ENCODE measurements at places on chromosomes 6 and 20. TPM values are rescaled to one million over a fixed set of nuclear protein-coding genes. Genes with fewer than 3 reads are reported as not detected.

The LY6G6D gene
- not detected for total RNA-seq

The SCAF8 gene
- 47.0 TPM for total RNA-seq

The DUSP15 gene
- total RNA-seq, result 2.4 TPM

The CYP24A1 gene
- not detected for total RNA-seq

The CRISP3 gene
- total RNA-seq, result not detected

The TUBB2B gene
- 5.6 TPM for total RNA-seq

The SIRPD gene
- 0.42 TPM for total RNA-seq

The CFB gene
- total RNA-seq, result 141 TPM

The BTN1A1 gene
- total RNA-seq, result not detected

The CRYBG1 gene
- 12.7 TPM for total RNA-seq

The FOXQ1 gene
- total RNA-seq, result not detected

The NFKBIE gene
- total RNA-seq, result 5.4 TPM

The GSTA2 gene
- total RNA-seq, result not detected

DNA sequence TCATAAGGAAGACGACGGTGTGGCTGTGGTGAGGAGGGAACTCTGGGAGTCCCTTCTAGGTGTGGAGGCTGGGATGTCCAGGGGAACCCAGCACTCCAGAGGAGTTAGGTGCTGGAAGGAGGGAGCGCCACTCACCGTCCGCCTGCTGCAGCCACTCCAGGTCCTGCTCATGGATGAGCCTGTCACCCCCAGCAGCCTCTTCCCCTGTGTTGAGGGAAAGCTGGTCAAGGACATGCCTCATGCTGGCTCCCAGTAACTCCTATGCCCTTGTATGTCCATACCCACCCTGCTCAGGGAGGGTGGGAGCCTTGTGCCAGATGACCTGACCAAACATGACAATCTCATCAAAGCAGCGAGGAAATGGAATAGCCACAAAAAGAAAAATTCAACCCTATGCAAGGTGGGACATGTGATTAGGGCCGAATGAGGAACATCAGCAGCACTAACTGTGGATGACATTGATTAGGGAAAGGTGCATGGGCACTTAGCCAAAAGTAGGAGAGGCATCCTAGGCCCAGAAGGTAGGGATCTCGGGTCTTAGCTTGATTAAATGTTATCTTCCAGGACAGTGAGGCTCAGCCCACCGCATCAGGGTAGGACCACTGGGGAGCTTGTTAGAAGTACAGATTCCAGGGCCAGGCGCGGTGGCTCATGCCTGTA is 3.0 kb downstream of the DNPH1 start:
- no peak for DNase-seq
- no peak overlapping the region for H3K27ac ChIP-seq
- H3K4me1 ChIP-seq, result no peaks in the 10 kb centered on the region
- H3K4me3 ChIP-seq, result no peak overlapping the region

- H3K4me1 ChIP-seq, result no peaks in the 10 kb centered on the region
- peak overlapping the region; percentile 24 for H3K4me3 ChIP-seq
- H3K27me3 ChIP-seq, result no peaks in the 10 kb centered on the region
- H3K36me3 ChIP-seq, result no peaks in the 10 kb centered on the region
These were observed 6.2 kb downstream of the LINC00237 start for GRCh38 chr20:21099751-21100577.

- H3K27me3 ChIP-seq, result no peaks in the 10 kb centered on the region
- H3K4me1 ChIP-seq, result no peaks in the 10 kb centered on the region
- no peak overlapping the region for H3K4me3 ChIP-seq
- H3K27ac ChIP-seq, result no peak overlapping the region
- H3K36me3 ChIP-seq, result no peaks in the 10 kb centered on the region
These were observed 142.1 kb upstream of the SULF2 start for GRCh38 chr20:47927385-47927851.

DNA sequence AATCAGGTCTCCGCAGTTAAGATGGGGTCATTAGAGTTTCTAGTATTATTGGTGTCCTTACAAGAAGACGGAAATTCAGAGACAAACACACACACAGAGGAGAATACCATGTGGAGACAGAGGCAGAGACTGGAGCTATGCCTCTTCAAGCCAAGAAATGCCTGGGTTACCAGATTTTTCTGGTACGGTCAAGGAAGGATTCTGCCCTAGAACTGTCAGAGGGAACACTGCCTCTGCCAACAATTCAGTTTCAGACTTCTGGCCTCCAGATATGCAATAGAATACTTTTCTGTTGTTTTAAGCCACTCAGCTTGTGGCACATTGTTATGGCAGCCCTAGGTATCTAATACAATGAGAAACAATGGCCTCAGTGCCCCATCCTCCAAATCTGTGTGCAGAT is 18.9 kb downstream of the TRMT6 start:
- H3K36me3 ChIP-seq, result no peaks in the 10 kb centered on the region
- no peaks in the 10 kb centered on the region for H3K4me1 ChIP-seq
- no peak overlapping the region for H3K4me3 ChIP-seq
- H3K27me3 ChIP-seq, result no peaks in the 10 kb centered on the region

DNA sequence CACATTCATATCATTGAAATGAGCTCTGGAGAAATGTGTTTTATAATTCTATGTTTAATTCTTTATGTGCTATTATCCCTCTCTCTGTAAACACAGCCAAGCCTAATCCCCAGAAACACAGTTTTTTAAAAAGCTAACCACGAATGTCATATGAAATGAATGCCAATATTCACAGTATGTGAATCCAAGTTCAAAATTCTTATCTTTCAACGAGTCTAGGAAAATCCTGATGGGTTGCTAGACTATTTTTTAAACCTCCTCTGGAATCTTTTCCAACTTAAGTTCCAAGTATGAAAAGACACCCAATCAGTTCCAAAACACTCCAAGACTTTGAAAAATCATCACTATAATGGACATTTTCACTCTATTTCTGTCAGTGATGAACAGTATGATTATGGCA is 689.3 kb downstream of the HACE1 start:
- H3K27ac ChIP-seq, result no peak overlapping the region
- no peak overlapping the region for H3K4me3 ChIP-seq
- no peaks in the 10 kb centered on the region for H3K4me1 ChIP-seq
- no peaks in the 10 kb centered on the region for H3K36me3 ChIP-seq
- H3K27me3 ChIP-seq, result no peaks in the 10 kb centered on the region

- no peaks in the 10 kb centered on the region for H3K27me3 ChIP-seq
- no peak overlapping the region for H3K27ac ChIP-seq
- no peaks in the 10 kb centered on the region for H3K36me3 ChIP-seq
- DNase-seq, result no peak
These were observed 312.4 kb downstream of the GRIK2 start for GRCh38 chr6:101705866-101706265.

- no peak for DNase-seq
- H3K4me3 ChIP-seq, result no peak overlapping the region
- H3K4me1 ChIP-seq, result no peaks in the 10 kb centered on the region
These were observed 36.8 kb upstream of the TENT5A start for GRCh38 chr6:81789291-81789690.

GRCh38 chr6:83430611-83431544 is at the start of gene ME1:
Gene ME1, minus strand, starts transcription at chr6:83431051. Its CDS starts 97 bp downstream, at chr6:83430954.
- DNase-seq, result peak; percentile 93
- H3K4me1 ChIP-seq, result no peaks in the 10 kb centered on the region
- peak within 1 kb of the TSS; percentile 52 for H3K27ac ChIP-seq
- H3K4me3 ChIP-seq, result peak within 1 kb of the TSS; percentile 19
- H3K36me3 ChIP-seq, result no peaks in the 10 kb centered on the region

DNA sequence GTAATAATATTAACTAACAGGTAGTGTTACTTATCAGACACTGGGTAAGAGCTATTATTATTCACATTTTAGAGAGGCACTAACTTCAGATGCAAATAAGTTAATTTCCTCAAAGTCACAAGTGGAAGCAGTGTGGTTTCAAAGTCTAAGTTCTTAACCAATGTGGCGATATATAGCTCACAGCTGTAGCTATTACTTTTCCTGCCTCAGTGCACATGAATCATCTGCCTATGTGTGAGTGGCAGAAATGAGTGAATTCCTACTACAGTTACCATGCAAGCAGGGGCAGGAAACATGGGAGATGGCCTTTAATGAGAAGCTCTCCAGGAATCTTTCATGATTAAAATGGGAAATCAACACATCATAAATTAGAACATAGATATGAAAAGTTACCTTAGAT is 126.2 kb upstream of the EYA4 start:
- H3K36me3 ChIP-seq, result no peaks in the 10 kb centered on the region
- no peak overlapping the region for H3K4me3 ChIP-seq
- no peak overlapping the region for H3K27ac ChIP-seq
- DNase-seq, result no peak
- no peaks in the 10 kb centered on the region for H3K4me1 ChIP-seq
- no peaks in the 10 kb centered on the region for H3K27me3 ChIP-seq

- H3K4me1 ChIP-seq, result no peaks in the 10 kb centered on the region
- H3K36me3 ChIP-seq, result no peaks in the 10 kb centered on the region
- no peak for DNase-seq
- no peak overlapping the region for H3K27ac ChIP-seq
These were observed 9.5 kb downstream of the LRFN2 start for GRCh38 chr6:40577672-40578071.

DNA sequence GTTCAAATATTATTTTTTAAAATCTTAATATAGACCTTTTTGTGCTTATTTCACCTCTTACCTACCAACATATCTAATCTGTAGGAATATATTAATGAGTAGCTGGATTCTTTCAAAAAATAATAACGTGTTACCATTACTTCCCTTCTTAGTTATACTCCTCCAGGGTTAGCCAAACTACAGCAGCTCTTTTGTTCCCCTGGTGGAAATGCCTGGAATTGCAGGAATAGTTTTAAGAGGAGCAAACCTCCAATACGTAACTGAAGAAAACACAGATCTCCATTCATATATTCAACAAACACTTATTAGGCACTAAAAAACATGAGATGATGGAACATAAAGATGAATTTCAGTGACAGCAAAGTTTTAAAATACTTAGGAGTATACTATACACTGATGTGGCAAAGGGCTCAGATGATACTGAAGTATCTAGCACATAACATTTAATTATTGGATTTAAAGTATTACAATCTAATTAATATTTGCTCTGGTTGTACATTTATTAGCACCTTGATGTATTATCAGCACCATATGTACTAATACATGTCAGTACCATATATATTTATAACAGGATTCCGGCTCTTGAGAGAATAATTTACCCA is 78.3 kb downstream of the TBX18 start:
- H3K27ac ChIP-seq, result no peak overlapping the region
- H3K4me1 ChIP-seq, result peaks cover 3% of the 10 kb centered on the region
- H3K4me3 ChIP-seq, result no peak overlapping the region
- H3K27me3 ChIP-seq, result no peaks in the 10 kb centered on the region
- H3K36me3 ChIP-seq, result no peaks in the 10 kb centered on the region

- H3K36me3 ChIP-seq, result no peaks in the 10 kb centered on the region
- no peaks in the 10 kb centered on the region for H3K27me3 ChIP-seq
- H3K4me1 ChIP-seq, result no peaks in the 10 kb centered on the region
- H3K27ac ChIP-seq, result no peak overlapping the region
These were observed 167.0 kb downstream of the ERMARD start for GRCh38 chr6:169918239-169918953.

GRCh38 chr20:25584905-25585704 is at the start of gene NINL:
Gene NINL, minus strand, starts transcription at chr20:25585531. Its CDS starts 58,944 bp downstream, at chr20:25526587.
- no peaks in the 10 kb centered on the region for H3K27me3 ChIP-seq
- H3K36me3 ChIP-seq, result no peaks in the 10 kb centered on the region
- no peak within 1 kb of the TSS for H3K27ac ChIP-seq
- no peaks in the 10 kb centered on the region for H3K4me1 ChIP-seq
- peak; percentile 90 for DNase-seq

GRCh38 chr20:25089096-25089495 is 7.2 kb upstream of the VSX1 start:
- no peaks in the 10 kb centered on the region for H3K27me3 ChIP-seq
- no peak overlapping the region for H3K4me3 ChIP-seq
- no peaks in the 10 kb centered on the region for H3K4me1 ChIP-seq
- H3K27ac ChIP-seq, result no peak overlapping the region

DNA sequence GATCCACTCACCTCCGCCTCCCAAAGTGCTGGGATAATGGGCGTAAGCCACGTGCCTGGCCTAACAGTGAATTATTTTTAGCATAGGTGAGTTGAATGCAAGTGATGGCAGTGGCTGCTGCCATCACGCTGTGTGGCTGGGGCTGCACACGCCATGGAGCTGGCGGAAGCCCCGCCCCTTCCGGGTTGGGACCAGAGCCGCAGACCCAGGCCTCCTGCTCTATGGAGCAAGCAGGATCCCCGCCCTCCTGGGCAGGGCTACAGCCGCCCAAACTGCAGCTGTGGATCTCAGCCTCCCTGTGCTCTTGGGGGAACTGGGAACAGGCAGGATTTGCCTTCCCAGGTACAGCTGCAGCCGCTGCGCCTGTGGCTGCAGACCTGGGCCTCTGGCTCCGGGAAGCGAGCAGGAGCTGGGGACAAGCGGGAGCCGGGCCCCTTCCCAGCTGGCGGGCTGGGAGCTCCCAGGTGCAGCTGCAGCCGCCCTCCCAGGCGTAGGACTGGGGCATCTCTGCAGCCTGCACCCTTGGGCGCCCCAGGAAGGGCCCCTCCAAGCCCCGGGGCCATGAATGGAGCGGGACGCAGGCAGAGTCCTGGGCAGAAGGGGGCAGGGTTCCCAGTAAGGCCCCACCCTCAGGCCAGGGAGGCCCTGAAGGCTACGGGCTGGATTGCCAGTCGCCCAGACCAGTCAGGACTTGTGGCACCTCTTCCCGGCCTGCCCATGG is 30.9 kb upstream of the SLA2 start:
- H3K4me1 ChIP-seq, result no peaks in the 10 kb centered on the region
- no peak for DNase-seq
- H3K36me3 ChIP-seq, result peaks cover 5% of the 10 kb centered on the region
- H3K4me3 ChIP-seq, result no peak overlapping the region

DNA sequence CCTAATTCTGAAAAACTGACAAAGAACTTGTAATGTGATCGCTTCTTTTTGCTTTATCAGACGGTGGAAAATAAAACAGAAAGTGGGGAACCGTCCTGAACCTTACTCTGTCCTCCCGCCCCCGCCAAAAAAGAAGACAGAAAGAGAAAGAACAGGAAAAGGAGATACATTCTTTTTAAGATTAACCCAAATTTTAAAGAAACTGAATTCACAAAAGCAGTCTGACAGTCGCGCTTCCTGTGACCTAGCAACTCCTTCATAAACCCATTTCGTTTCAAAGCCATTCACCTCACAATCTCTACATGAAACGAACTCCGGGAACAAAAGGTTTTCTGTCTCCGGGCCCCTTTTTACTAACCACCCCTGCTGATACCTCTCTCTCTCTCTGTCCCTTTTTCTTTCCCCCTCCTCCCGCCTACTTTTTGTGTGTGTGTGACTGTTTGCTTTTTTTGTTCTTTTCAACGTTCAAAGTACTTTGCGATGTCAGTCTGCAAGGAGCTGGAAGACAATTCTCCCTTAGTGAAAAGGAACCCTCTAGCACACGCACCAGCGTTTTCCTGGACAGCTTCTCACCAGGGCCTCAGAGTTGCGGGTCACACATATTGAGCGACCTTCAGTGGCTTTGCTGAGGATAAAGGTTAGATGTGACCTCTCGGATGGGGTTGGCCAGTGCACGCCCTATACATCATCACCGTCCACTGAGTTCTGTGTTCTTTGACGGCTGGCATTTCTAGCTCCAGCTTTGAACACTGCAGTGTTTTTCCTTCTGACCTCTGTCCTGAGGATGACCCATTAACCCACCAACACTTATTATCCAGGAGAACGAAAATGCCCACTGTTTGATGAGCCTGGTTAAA is 530 bp upstream of the NEDD9 start:
- peak overlapping the region; percentile 76 for H3K27ac ChIP-seq
- no peaks in the 10 kb centered on the region for H3K36me3 ChIP-seq
- peak overlapping the region; percentile 44 for H3K4me3 ChIP-seq
- peaks cover 2% of the 10 kb centered on the region for H3K4me1 ChIP-seq

All from aorta (tissue), 5 donors.